ENCODE measurements at places on chromosomes 4 and X. TPM values are rescaled to one million over a fixed set of nuclear protein-coding genes. Genes with fewer than 3 reads are reported as not detected.

- no peaks in the 10 kb centered on the region for H3K27me3 ChIP-seq
- H3K27ac ChIP-seq: no peak overlapping the region
- no peaks in the 10 kb centered on the region for H3K36me3 ChIP-seq
- no peak overlapping the region for H3K4me3 ChIP-seq
- no peaks in the 10 kb centered on the region for H3K4me1 ChIP-seq
- no peak for DNase-seq
Observed at GRCh38 chrX:105297041-105297440, 76.5 kb upstream of the TEX13A start.

DNA sequence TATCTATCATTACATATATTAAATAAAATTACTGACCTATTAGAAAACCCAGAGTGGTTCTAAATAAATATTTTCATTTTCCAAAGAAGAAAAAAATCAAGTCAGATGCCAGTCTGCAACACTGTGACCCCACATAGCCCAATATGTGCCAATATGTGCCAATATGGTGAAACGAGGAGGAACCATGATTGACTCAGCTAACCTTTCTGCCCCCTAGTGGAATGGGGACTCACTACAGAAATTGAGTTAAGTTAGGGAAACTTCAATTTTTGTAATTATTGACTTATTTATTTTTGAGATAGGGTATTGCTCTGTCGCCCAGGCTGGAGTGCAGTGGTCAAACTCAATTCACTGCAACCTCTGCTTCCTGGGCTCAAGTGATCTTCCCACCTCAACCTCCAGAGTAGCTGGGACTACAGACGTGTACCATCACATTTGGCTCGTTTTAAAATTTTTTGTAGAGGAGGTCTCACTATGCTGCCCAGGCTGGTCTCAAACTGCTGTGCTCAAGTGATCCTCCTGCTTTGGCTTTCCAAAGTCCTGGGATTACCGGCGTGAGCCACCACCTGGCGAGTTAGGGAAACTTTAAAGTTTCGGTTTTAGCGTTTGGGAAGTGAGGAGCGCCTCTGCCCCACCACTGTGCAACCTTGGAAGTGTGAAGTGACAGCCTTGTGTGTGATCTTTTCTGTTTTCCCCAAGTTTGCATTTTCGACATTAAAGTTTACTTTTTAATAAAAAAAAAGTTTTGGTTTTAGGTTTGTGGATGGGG, 116.8 kb upstream of the SHISA3 start:
- H3K4me1 ChIP-seq: no peaks in the 10 kb centered on the region
- no peak for DNase-seq
- no peak overlapping the region for H3K27ac ChIP-seq
- H3K36me3 ChIP-seq: no peaks in the 10 kb centered on the region
- no peak overlapping the region for H3K4me3 ChIP-seq
- no peaks in the 10 kb centered on the region for H3K27me3 ChIP-seq

ADAMTS3 gene
- total RNA-seq: not detected

- no peaks in the 10 kb centered on the region for H3K4me1 ChIP-seq
- H3K36me3 ChIP-seq: no peaks in the 10 kb centered on the region
- H3K27me3 ChIP-seq: no peaks in the 10 kb centered on the region
- H3K4me3 ChIP-seq: no peak overlapping the region
- no peak overlapping the region for H3K27ac ChIP-seq
Observed at GRCh38 chrX:57607295-57608187, 15.7 kb downstream of the ZXDB start.
